Inflammatory macrophage treated with lipopolysaccharide for 1 hour (primary cell): ENCODE measurements at places on chromosomes 5 and 9.

DNA sequence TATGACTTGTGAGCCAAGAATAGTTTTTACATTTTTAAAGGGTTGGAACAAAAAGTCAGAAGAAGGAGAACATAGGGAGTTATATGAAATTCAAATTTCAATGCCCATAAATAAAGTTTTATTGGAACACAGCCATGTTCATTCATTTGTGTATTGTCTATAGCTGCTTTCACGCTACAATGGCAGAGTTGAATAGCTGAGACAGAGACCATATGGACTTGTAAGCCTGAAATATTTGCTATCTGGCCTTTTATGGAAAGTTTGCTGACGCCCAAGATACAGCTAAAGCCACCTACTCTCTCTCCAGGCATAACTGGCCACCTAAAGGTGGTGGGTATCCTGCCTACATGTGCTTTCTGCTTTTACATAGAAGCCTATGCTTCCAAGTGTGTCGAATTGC is 10.9 kb downstream of the DAB2IP start:
- DNase-seq: no peak

DNA sequence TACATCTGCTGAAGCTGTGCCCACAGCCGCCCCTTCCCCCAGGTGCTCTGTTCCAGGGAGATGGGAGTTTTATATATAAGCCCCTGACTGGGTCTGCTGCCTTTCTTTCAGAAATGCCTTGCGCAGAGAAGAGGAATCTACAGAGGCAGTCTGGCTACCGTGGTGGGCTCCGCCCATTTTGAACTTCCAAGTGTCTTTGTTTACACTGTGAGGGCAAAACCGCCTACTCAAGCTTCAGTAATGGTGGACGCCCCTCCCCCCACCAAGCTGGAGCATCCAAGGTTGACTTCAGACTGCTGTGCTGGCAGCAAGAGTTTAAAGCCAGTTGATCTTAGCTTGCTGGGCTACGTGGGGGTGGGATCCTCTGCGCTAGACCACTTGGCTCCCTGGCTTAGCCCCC is 41.3 kb downstream of the RANBP17 start:
- no peak for DNase-seq

DNA sequence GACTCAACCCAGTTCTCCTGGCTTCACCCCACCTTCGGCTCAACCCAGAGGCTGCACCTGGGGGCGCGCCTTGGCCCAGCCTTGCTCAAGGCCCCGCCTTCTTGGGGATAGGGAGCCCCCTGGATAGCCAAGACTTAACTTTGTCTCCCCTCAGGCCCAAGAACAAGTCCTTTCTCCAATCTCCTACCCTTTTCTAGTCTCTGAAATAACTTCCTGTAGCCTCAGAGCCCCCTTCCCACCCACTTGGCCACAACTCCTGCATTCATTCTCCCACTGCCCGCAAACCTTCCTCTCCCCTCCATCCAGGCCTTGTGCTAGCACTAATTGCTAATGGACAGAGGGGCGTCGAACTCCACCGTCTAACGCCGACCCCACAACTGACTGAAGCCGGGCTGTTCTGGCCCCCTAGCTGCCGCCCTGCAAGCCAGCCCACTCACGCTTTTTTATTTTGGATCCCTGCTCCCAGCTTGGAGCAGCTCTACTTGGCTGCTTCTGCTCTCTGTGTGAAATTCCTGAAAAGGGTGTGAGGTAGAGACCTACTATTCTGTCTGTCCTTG is 579 bp upstream of the ASTN2 start:
- no peak for DNase-seq

GRCh38 chr5:3032513-3032912 is 281.0 kb upstream of the IRX2 start:
- DNase-seq: no peak

DNA sequence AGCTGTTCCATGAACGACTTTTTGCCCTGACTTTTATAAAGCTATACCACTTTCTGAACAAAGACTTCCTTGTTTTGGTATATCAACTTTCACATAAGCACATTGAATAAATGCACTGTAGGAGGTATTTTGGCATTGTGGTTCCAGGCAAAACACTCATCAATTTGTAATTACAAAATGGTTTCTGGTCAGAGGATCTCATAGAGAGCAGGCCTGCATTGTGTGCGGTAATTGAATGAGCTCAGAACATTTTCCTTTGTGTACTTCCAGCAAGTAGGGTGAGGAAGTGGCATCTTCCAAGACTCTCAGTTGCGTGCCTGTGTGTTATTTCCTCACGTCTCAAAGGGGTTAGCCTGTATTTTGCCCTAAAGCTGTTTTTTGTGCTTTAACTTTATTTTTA is 89.2 kb downstream of the PDE6A start:
- no peak for DNase-seq

- DNase-seq: peak; percentile 8
These were observed 48.5 kb downstream of the PLGRKT start for GRCh38 chr9:5389109-5389732.

- DNase-seq: no peak
These were observed 55.3 kb downstream of the OR2K2 start for GRCh38 chr9:111274737-111275136.

DNA sequence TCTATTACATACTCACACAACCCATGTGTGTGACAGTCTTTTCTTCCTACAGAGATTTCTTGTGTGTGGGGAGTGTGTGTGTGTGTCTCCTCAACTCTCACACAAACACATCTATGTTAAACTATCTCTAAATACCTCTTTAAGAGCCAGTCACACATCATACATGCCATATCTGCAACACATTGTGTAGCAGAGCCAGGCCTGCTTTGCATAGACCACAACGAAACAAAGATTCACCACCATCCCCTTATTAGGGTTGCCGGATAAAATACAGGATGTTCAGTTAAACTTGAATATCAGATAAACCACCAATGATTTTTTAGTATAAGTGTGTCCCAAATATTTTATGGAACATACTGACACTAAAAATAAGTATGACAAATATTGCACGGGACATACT is 2.3 kb downstream of the FAM170A start:
- no peak for DNase-seq

GRCh38 chr5:14273207-14273767 is 130.1 kb downstream of the TRIO start:
- no peak for DNase-seq

DNA sequence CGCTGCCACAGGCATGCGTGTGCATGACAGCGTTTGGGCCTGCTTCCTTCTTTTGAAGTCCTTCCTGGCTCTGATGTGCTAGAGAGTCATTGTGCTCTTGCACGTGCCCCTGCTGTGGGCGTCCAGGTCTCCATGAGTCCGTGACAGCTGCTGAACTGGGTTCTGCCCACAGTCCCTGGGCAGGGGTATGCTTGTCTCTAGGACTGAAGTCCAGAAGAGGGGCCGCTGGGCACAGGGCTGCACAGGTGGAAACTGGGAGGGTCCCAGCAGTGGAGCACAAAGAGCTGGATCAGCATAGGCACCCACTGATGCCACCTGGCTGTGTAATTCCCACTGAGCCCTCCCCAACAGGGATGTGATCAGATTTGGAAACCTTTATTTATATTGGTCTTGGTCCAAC is 169.4 kb downstream of the IRX2 start:
- no peak for DNase-seq

DNA sequence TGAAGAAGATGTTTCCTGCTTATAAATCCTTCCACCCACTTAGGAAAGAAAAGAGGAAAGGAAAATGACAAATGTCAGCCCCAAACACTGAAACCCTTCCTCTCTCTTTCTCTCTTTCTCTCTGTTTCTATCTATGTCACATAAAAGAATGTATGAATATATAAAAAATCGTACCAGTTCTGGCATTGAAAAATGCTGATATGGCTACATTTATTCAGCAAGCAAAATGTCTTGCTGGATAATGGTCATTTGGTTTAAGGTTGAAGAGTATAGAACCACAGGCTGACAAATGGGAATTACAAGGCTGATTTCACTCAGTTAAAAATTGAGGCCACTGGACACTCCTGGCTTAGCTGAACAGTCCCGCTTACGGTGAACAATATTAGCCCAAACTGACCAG is 335.9 kb downstream of the PARP8 start:
- no peak for DNase-seq

DNA sequence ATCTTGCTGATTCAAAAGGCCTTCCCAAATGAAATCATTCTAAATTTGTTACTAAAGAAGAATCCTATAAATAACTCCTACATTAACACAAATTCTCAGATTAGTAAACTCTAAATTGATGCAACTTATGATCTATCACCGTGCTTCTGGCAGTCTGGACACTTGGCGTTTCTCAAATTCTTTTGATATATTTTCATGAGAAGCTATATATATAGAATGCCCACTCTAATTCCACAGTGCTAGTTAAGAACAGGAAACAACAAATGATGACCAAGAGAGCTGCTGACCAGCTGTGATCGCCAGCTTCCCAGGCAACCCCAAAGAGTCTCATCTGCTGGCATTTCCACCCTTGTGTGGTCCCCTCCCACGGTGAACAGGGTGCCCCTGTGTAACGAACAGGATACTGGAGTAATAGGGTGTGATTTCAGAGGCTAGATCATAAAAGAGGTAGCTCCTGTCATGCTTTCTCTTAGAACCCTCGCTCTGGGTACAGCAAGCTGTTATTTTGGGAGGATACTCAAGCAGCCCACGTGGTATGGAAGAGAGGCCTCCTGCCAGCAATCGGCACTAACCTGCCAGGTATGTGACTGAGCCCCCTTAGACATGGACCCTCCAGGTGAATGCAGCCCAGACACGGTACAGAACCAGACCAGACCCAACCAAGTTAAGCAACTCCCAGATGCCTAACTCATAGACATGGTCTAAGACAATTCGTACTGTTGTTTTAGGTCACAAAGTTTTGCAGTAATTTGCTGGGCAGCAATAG is 64.7 kb downstream of the CDC14B start:
- peak; percentile 71 for DNase-seq

GRCh38 chr5:179264783-179265513 is 80.3 kb downstream of the ADAMTS2 start:
- DNase-seq: no peak

- no peak for DNase-seq
These were observed 235.6 kb upstream of the TUSC1 start for GRCh38 chr9:25913806-25914205.

GRCh38 chr9:89390578-89391116 is 72.3 kb downstream of the SECISBP2 start:
- DNase-seq: no peak

DNA sequence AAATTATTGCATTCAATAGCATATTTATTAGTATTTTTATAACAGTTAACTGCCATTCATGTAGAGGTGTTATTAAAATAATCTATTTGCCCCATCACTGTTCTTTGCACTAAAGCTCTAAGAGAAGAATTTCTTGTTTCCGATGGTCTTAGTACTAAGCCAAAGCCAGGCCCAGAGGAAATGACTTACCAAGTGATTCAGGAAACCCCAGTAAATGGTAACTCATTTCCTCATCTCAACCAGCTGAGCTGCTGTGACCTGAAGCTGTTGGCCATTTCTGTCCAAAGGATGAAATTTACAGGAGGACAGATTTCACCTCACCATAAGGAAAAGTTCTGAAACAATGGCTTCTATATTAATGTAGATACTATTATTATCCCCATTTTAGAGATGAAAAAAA is 117.0 kb downstream of the PIK3R1 start:
- peak; percentile 74 for DNase-seq

DNA sequence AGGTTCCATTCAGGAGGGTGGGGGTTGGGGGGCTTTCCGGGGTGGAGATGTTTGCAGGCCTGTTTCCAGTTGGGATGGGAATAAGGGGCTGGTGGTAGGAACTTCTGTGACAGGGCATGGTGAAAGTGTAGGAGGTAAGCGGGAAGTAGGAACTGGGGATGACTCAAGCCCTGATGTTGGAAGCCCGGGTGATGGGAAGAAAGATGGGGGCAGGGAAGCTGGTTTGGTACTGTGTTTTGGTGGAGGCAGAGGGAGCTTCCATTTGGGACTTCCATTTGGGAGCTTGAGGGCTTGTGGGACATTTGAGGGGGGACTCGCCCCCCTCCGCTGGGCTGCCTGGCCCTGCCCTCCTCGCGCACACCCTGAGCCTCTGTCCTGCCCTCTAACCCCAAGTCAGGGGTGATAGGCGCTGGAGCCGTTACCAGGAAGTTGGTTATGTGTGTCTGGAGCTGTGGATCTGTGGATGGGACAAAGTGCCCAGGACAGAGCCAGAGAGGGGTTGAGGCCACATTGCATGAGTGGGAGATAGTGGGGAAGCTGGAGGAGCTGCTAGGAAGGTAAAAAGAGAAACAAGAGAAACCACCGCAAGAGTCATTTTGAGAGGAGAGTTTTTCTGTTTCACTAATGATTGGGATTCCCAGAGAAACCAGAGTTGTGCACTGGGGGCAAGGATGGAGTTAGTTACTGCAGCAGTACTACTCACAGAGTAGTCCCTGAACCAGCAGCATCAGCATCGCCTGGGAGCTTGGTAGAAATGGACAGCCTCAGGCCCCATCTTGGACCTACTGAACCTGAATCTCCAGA is 6.6 kb downstream of the RGS14 start:
- DNase-seq: peak; percentile 44

DNA sequence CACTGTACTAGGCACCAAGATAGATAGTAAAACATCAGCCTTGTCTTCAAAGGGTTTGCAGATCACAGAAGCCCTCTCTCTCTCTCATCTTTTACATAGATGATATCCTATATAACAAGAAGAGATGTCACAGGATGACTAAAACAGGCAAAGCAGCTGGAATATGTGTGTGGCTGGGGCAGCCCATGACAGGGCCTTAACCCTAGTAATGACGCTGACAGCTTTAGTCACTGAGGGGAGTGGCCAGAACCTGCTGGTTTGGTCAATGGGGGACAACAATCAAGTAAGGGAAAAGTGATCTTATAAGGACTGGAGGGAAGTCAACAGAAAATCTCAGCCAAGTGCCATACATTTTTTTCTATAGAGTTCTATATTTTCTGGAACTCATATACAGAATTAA is 41.9 kb upstream of the RIC1 start:
- DNase-seq: no peak

GRCh38 chr5:14399054-14399692 is 182.4 kb upstream of the OTULINL start:
- DNase-seq: peak; percentile 74

GRCh38 chr5:17114233-17114632 is 103.2 kb upstream of the BASP1 start:
- DNase-seq: no peak

DNA sequence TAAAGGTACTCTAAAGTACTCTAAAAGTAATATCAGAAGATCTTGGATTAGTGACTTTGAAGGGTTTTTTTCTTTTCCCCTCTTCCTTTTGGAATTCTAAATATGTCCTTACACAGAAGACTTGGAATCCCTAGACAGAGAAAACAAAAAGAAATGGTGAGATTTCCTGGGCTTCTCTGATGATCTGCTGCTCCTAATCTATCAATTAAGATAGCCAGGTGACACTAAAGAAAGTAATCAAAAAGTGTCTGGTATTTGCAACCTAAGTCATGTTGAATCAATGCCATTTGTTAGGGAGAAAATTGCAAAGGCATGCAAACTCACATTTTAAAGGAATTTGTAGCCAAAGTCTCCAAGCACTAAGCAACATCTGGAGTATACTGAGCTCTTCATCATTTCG is 29.5 kb upstream of the MYO10 start:
- no peak for DNase-seq
